Epithelial cell of proximal tubule (primary cell): ENCODE measurements at places on chromosomes 1 and 21. TPM values are rescaled to one million over a fixed set of nuclear protein-coding genes. Genes with fewer than 3 reads are reported as not detected.

Gene UBXN10
- total RNA-seq: 0.14 and 0.23 TPM in 2 replicates

Gene FAM229A
- total RNA-seq: 1.7 and 11.7 TPM in 2 replicates

Gene LEFTY1
- not detected in 2 replicates for total RNA-seq

Gene BTBD8
- 1.8 and 8.7 TPM in 2 replicates for total RNA-seq

Gene PLPPR5
- total RNA-seq: 0.17 TPM in 1 of 2 replicates, not detected in the other

Gene TEDDM1
- not detected in 2 replicates for total RNA-seq

Gene CA6
- not detected in 2 replicates for total RNA-seq

Gene KRTAP7-1
- not detected in 2 replicates for total RNA-seq

Gene ZBTB8A
- 3.2 and 4.4 TPM in 2 replicates for total RNA-seq

Gene IVL
- total RNA-seq: 0.35 and 2.1 TPM in 2 replicates

Gene AGMAT
- 3.2 and 3.8 TPM in 2 replicates for total RNA-seq

Gene KCNJ9
- not detected in 2 replicates for total RNA-seq

Gene ANP32E
- total RNA-seq: 42.2 and 55.3 TPM in 2 replicates

Gene CHIA
- total RNA-seq: not detected in 2 replicates

Gene S100A8
- total RNA-seq: not detected in 2 replicates

Gene CD1D
- total RNA-seq: 0.72 and 3.0 TPM in 2 replicates

Gene RXFP4
- total RNA-seq: not detected in 2 replicates

Gene PAFAH2
- 11.6 and 12.0 TPM in 2 replicates for total RNA-seq

Gene ACBD6
- 64.5 and 66.1 TPM in 2 replicates for total RNA-seq

Gene SCP2
- 68.7 and 110 TPM in 2 replicates for total RNA-seq

Gene B3GALT2
- not detected in 2 replicates for total RNA-seq
